Activated T-cell treated with anti-CD3 and anti-CD28 coated beads for 4 hours (primary cell): ENCODE measurements at places on chromosomes 6 and 20.

GRCh38 chr6:35391240-35391968, 49.0 kb downstream of the PPARD start:
- DNase-seq = no peak

- no peak for DNase-seq
Observed at GRCh38 chr20:23095499-23095898, 9.4 kb upstream of the CD93 start.

DNA sequence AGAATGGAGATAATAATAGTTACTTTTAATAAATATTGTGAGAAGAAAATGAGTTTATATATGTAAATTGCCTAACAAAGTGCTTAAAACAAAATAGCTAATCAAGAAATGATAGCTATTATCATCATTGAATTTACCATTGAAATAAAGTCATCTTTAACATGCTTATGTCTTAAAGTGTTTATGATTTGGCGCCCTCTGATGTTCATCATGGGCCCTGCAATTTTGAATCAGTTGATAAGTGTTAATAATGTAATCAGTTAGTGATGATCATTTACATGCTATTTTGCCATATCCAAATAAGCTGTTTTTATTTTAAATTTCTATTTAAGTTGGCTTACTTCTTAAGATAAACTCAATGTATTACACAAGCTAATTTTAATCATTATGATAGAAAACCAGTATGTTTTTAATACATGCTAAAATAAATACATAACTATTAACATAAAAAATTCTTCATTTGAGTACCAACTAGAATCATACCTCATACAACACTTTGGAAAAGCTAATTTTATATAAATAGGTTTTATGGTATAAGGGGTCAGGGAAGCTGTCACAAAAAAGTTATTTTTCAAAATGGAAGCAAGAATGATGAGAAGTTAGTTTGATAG, 39.2 kb upstream of the TPD52L1 start:
- DNase-seq = peak; percentile 17

DNA sequence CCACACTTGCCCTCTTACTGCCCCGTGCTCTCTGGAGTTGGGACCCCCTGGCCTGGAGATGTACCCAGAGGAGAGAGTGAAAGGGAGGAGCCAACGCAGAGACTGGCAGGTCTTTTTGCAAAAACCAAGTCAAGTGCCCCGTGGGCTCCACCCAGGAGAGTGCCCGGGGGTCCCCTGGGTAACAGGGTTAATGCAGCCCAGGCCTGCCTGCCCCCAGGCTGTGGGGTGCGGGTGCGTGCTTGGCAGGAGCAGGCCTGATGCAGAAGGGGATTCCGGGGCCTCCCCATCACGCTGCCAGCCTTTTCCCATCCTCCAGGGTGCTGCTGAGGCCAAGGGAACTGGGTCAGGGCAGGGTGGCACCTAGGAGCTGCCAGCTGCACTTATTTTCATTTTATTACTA, 184.4 kb downstream of the ERMARD start:
- DNase-seq = no peak

- no peak for DNase-seq
Observed at GRCh38 chr6:6277413-6277812, 43.0 kb downstream of the F13A1 start.

- DNase-seq = no peak
Observed at GRCh38 chr6:38183856-38184584, 364.5 kb downstream of the ZFAND3 start.

DNA sequence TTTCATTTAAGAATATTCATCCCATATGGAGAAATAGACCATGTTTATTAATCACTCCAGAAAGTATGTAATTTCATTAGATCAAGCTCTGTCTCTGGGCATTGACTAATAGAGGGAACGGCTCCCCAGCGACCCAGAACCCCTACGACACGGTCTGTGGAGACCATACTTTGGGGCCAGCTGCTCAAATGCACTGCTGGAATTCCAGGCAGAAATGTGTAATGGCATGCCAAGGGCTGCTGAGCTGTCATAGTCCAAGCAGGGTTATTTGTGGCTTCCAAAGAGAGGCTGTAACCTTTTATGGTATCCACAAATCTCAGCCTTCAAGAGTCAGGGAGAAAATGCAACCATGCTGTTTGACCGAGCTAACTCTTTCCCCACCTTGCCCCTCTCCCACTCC, 755.8 kb downstream of the DHX35 start:
- DNase-seq = no peak

DNA sequence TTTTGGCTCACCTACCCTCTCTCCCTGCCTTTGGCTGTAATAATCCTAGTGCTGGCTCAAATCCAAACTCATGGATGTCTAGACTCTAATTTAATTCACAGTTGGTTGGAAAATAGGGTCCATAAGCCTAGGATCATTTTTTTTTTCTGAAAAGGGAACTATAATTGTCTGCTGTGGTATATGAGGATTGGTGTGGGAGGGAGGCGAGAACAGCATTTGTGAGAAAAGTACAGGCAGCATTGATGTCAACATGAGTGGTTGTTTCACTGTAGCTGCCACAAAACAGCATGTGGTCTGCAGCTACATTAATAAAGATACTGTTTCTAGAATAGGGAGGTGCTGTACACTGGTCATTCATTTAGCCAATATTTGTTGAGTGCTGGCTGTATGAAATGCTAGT, 18.6 kb upstream of the POLR1H start:
- no peak for DNase-seq

GRCh38 chr6:10410207-10411050, 4.4 kb downstream of the TFAP2A start:
- no peak for DNase-seq

DNA sequence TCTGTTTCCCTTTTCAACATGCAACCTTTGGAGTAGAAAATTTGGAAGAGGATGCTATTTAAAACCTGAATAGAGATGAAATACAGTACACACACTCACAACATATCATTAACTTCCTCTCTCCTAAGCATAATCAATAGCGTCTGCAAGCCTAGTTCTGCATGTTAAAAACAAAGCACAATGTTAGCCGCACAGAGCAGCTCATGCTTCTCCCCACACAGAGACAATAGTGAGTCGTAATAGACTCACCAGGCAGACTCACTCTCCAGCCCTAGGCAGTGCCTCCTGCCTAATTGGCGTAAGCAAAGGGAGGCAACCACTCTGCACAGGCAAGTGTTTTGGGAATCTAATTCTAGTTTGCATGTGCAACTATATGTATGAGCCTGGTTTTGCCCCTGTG, 45.8 kb upstream of the ARID1B start:
- DNase-seq = no peak

GRCh38 chr20:64242003-64242796, 13.3 kb upstream of the PCMTD2 start:
- DNase-seq = no peak

DNA sequence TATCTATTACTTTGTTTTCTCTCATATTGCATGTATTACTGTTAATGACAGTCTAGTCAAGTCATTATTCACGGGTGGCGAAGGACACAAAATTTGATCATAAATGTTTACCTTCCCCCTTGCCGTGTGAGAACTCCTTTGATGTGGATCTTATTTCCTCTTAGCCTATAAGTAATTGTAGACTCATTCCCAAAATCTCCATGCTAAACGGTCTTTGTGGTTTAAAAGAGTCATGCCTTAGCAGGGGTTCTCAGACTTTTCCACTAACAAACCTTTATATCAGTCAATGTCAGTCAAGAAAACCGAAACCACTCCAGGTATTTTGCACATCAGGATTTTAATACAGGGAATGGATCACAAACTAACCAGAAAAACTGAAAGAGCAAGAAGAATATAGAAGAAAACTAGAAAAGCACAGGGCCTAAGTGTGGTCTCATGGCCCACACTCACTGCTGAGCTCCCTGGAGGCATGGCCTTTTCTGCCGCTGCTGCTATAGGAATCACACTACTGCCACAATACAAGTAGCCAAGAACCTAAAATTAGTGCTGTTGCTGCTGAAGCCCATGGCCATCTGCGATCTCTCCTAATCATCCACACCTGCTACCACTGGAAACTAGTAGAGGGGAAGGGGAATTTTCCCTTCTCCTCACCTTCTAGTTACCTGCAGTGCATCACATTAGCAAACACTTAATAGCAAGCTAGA, 186.0 kb upstream of the POU3F2 start:
- no peak for DNase-seq

DNA sequence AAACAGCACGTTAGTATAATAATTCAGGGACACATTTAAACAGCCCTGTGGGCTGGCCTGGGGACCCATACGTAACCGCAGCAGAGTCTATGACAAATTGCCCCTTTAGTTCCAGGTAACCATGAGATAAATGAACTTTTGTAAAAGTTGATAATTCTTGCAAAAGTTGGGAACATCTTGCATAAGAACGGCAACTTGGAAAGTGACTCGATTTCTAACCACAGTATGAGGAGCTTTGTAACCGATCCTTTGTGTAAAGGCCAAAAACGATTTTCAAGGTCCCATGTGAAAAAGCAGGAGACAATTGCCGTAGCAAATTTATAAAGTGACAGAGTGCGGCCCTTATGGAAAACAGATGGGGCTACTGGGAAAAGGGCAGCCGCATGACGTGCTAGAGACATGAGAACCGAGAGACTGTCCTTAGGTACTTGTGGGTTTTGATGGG, 81.6 kb downstream of the PSMG4 start:
- DNase-seq = no peak

GRCh38 chr20:44642203-44643153, 9.0 kb downstream of the ADA start:
- no peak for DNase-seq

GRCh38 chr20:8196096-8196495, 64.0 kb downstream of the PLCB1 start:
- DNase-seq = no peak

GRCh38 chr6:137399881-137400443, 94.2 kb downstream of the OLIG3 start:
- no peak for DNase-seq

GRCh38 chr6:158830736-158831135, 11.6 kb upstream of the EZR start:
- DNase-seq = no peak

GRCh38 chr6:169503422-169504152, 198.2 kb downstream of the WDR27 start:
- DNase-seq = no peak

DNA sequence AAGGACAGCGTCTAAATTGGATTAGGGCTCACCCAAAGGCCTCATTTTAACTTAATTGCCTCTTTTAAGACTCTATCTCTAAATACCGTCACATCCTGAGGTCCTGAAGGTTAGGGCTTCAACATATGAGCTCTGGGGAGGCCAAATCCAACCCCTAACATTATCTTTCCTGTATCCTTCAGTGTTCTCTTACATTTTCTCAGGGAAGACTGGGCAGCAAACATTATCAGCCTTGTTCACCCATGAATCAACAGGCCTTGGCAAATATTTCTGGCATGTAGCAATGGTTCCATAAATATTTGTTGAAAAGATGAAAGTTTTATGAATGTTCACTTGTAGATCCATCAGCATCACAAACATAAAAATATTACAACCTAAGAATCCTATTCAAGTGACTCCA, 24.6 kb upstream of the FOXF2 start:
- DNase-seq = no peak

GRCh38 chr6:141946502-141946901, 186.2 kb upstream of the GJE1 start:
- DNase-seq = no peak

DNA sequence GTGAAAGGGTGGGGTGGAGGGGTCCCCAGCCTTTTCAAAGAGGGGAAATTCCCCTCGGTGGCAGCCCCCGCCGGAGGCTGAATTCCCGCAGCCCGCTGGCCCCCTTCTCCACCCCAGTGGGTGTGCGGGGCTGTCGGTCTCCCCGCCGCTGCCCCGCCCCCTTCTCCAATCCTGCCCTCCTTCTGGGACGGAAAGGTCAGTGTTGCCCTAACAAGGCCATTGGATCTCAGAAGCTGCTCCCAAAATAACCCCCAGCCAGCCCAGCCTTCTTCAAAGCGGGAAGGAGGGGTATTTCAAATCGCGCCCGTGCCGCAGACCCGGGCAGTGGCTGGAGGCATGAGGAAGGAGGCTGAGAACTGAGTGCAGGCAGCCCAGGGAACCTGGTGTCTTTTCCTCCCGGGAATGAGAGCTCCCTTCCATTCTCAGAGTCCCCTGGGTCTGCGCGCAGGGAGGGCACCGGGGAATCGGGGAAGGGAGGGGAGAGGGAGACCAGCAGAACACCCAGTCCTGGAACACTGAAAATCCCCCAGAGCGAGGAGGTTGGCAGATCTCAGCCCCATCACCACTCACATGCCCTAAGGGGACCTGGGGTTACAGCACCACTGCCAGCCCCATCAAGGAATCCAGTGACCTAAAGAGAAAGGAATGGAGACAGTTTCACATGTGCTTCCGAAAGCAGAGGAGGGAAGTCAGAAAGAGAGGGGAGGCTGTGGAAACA, at the start of gene JPH2:
TSS of gene JPH2 (minus strand) at position 135 of the 718 bp plus-strand sequence. CDS start 483 bp downstream, outside the sequence.
- no peak for DNase-seq

DNA sequence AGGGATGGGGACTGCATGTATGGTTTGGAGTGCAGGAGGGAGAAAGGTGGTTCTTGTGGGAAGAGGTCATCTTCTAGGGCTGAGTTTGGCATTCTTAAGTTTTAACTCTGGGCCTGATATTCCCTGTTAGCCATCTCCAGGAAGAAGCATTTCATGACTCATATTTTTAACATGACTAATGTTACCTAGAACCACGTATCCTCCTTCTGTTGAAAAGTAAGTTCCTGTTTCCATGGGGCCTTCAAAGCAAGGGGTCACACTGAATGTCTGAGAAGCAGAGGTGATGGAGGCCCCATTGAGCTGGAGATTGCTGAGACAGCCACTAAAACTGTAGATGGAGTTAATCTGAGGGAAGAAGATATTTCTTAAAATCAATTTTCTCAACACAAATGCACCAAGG, 30.2 kb downstream of the FAM229B start:
- no peak for DNase-seq

- DNase-seq = peak; percentile 60
Observed at GRCh38 chr20:58306421-58307261, 2.9 kb upstream of the RAB22A start.
